GM13976 (cell line): ENCODE measurements at places on chromosomes 5 and 9.

DNA sequence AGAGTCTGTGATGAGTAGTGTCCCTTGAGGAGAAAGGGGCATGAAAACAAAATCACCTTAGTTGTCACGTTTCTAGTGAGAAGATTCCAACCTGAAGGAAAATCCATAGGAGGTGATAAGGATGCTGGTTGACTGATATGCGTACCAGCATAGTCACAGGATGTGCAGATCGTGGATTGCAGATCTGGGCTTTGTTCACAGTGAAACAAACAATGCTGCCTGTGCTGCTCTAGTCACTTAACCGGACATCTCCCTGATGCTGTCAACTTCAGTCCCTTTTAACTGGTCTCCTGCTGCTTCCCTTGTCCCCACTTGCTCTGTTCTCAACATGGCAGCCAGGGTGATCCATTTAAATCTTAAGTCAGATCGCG, 89.7 kb downstream of the IQGAP2 start:
- no peak for DNase-seq

DNA sequence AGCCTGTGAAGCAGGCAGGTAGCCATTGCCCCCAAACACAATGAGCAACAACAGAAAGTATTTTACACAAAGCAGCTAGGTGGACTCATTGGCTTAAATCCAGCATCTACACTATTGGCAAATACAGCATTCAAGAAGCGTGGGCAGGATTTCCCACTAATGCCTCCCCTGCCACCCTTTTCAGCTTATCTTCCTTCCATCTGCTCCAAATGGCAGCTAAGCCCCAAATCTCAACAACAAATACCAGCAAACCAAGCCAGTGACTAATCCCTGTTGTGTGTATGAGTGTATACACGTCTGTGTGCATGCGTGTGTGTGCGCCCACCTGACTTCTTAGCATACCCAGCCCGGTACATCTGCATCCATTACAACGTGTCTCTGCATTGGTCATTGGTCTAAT, 151.2 kb upstream of the WWC1 start:
- no peak for DNase-seq

DNA sequence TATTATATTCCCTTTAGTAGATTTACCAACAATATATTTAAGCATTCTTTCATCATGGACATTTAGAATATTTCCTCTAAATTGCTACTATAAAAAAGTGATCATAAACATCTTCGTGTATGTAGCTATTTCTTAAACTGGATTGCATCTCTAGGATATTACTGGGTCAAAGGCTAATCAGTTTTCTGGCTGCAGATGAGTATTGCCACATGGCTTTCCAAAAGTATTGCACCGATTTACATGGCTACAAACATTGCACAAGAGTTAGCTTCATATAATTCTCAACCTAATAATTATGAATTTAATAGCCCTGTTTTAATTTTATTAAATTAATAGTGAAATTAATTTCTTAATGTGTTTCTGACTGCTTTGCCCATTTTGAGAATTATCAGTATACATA, 183.4 kb downstream of the DMRT2 start:
- DNase-seq = no peak

DNA sequence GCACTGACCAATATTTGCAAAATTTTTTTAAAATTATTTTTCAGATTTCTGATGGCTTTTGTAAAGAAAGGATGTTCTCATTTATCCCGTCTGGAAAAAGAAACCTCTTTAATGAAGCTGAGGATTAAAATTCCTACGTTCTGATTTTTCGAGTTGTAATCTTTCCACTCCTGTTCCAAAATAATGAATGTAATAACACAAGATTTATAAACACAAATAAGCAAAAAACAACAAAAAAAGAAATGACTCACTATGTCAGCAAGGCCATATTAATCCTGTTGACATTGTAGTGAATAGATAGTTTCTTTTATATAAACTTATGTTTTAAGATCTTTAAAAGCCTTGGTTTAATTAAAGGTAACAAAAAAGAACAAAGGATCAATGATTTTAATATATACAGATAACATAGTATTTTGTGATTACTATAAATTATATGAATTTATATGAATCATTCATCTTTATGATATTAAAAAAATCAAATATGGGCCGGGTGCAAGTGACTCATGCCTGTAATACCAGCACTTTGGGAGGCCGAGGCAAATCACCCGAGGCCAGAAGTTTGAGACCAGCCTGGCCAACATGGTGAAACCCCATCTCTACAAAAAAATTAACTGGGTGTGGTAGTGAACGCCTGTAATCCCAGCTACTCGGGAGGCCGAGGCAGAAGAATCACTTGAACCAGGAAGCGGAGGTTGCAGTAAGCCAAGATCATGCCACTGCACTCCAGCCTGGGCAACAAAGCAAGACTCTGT, 336.6 kb upstream of the DAB2 start:
- DNase-seq = no peak

DNA sequence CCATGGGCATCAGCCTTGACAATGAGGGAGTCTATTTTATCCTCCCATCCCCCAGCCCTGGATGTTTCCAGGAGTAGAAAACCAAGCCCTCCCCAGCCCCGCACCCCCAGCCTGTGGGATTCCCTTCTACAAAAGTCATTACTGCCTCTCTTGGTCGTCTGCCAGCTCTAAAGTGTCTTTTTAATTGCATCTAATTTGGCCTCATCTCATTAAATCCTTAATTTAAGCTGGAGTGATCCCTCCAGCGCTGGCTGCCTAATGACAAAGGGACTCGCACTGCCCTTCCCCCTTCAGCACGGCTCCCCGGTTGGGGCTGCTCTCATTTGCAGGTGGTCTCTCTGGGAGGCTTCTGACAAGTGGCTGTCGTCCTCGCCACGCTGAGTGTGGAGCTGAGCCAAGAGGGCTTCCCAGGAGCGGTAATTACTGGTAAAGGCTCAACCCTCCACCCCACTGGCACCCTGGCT, 107.9 kb upstream of the ALDH1B1 start:
- no peak for DNase-seq

DNA sequence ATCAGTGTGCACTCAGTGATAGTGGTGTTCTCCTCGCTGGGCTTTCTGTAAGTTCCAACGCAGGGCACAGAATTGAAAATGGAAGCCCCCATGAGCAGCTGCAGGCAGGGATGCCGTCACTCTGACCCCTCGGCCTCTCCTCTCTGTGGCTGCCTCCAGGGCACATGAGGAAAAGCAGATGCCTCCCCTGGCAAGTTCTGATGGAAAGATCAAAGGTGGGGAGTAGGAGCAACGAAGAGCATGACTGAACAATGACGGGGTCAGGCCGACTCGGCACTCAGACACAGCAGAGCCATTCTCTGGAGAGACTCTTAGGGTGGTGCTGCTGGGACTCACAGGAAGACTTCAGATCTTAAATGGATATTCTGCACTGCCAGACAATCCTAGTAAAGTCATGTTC, 65.6 kb upstream of the CKMT2 start:
- no peak for DNase-seq

- DNase-seq = no peak
These were observed 236.0 kb upstream of the IRX1 start for GRCh38 chr5:3359642-3360041.

- DNase-seq = no peak
These were observed 118.7 kb upstream of the SNX2 start for GRCh38 chr5:122656160-122656559.

GRCh38 chr9:98231770-98232478, 23.5 kb downstream of the TBC1D2 start:
- DNase-seq = no peak

DNA sequence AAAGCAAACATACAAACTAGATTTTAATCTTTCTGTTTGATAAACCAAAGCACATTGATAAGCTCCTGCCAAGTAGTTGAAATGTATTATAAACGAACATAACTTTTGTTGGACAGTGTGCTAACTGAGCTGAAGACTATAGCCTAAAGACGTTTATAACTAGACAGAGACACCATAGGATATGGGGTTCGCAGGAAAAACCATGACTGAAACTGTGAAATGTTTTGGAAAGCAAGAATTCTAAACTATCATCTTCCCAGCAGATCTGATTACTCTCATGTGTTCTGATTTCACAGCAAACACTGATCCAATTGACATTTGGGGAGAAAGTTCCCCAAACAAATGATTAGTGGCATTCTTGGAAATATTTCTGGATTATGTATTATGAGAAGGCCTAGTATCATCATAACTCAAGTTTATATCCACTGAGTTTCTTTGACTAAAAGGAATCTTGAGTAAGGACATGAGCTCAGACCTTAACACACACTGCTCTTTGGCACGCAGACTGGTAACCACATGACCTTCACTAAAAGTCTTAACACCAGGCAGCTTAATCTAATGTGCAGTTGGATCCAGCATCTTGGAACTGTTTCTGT, 375.2 kb downstream of the ZNF608 start:
- DNase-seq = no peak

GRCh38 chr5:41793141-41793770, 77.0 kb downstream of the OXCT1 start:
- no peak for DNase-seq

DNA sequence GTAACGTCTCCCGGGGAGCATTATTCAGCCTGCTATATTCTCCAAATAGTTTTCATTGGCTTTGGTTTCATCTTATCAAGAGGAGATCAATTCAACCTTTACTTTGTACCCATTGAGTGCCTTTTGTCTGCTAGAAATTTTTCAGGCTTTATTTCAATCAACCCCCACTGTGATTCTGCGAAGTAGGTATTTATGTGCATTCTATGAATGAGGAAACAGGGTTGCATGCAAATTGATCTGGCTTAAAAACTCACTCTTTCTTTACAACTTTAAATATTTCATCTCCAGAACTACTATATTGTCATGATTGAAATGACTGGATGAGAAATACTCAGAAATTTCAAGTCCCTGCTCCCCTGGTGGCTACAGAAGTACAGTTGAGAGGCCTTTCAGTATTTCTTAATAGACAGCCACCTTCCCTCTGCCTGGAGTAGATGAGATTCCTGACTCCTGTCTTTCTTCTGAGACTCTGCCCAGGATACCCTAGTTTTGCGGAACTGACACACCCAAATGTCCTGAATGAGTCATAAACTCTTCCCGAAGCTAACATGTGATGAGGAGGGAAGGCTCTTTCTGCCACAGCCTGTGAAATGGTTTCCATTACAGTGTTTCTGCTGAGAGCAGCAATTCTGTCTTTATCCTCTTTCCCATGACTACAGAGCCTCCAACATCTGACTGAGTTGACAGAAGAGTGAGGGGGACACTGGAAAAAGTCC, 52.6 kb upstream of the TNC start:
- DNase-seq = no peak

DNA sequence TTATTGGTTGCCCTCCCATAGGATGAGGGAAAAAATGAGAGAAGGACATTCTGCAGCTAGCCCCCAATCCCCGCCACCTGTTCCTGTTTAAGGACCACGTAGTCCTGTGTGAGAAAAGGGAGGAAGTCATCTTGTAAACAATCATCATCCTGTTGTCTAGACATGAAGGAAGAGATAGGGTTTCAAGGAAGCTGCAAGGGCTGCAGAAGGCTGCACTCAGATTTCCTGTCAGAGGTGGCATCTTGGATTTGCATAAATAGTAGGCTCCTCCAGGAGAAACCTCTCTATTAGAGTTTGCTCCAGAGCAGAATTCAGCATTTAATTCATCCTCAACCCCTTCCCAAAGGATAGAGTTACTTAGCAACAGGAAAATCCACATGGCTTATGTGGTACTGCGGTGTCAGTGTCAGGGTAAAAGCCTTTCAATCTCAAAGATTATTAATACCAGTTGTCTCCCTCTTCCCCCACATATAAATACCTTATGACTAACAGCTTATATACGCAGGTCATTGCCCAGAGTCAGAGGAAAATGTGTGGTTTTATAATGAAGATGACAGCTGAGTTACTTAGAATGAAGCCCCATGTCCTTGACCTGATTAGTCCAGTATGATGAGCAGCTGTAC, 4.6 kb upstream of the DNAJC18 start:
- no peak for DNase-seq

DNA sequence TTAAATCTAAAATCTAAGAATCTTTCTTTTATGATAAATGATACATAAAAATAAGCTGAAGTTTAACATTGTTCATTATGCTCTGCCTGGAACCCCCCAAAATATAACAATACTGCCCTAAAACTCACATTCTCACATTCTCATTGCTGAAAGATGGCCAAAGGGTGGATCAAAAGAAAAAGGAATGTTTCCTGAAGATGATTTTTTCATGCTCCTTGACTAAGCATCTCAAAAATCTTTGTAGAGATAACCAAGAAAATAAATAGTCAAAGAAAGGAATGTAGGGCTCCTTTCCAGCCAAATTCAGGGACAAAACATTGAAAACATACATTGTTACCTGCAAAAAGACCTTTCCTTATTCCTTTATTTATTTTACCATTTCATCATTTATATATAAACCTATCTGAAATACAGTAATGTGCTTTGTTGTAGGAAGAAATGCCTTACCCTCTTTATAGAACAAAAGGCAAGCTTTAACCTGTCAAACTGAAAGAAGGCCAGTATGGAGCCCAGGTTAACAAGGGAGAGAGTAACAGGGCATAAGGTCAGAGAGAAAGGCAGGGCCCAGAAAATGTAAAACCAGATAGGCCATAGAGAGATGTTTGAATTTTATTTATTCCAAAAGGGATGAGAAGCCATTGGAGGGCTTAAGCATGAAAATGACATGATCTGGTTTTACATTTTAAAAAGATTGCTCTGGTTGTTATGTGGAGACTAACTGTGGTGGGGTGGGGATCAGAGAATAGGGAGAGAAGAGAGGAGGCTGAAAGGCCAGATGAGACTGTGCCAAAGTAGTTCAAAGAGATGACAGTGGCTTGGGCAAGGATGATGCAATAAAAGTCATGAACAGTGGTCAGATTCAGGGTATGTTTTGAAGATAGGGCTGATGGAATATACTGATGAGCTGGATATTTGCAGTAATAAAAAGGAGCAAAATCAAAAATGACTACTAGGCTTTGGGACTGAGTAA, 37.3 kb upstream of the CDK5RAP2 start:
- DNase-seq = no peak

DNA sequence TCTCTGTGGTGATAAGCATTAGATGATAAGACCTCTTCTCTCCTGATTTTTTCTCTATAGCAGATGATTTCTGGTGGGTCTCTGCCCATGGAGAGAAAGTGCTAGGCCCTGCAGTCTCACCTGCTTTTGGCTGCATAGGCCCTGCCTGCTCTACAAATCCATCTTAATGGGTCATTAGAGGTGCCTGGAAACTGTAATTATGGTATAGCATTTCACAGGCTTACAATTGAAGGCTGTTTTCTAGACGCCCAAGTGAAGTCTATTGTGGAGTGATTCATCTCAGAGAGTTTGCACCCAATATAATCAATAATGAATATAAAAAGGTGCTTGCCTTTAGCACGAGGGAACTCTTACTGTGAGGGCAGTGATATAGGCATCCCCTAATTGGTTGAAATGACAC, 33.8 kb downstream of the NEUROG1 start:
- no peak for DNase-seq

GRCh38 chr9:77882294-77882693, 149.3 kb downstream of the GNAQ start:
- DNase-seq = no peak

- DNase-seq = no peak
These were observed 40.1 kb downstream of the NR2F1 start for GRCh38 chr5:93623153-93623552.

GRCh38 chr9:87422999-87423398, 74.7 kb upstream of the DAPK1 start:
- DNase-seq = no peak
